ENCODE measurements at places on chromosomes 12 and 14.
A peak's percentile ranks its signal among the peaks of the same experiment; 100 is the strongest.

- no peak for DNase-seq
Measured at GRCh38 chr14:102154821-102155549, 15.3 kb downstream of the WDR20 start.

- no peak for DNase-seq
Measured at GRCh38 chr12:127928615-127929571, 338.1 kb upstream of the TMEM132C start.

DNA sequence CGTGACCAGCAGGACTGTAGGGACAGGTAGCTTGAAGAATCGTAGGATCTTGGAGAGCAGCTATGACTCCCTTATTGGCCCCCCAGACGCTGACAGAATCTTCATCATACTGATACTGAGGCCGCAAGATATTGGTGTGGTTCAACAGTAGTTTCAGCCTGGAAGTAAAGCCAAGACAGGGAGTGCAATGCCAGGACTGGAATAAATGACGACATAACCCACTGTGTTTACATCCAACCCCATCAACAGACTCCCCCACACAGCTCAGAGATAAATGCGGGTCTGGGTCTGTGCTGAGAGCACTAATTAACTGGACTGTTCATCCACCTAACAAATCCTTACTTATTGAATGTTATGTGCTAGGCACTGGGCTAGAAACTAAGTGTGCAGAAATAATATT lies 16.6 kb downstream of the NOXRED1 start:
- no peak for DNase-seq

DNA sequence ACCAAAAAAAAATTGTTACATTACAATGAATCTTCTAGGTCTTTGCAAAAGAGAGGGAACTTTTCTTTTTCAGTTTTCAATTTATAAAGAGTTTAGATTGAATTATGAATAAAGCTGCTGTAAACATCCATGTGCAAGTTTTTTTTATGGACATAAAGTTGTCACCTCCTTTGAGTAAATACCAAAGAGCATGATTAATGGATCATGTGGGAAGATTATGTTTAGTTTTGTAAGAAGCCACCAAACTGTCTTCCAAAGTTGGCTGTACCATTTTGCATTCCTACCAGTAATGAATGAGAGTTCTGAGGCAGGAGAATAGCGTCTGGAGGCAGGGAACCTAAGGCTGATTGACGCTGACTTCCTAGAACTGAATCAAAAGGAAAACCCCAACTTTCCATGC lies 30.2 kb downstream of the LEMD3 start:
- no peak for DNase-seq

GRCh38 chr12:632102-632696 lies 31.0 kb downstream of the NINJ2 start:
- no peak for DNase-seq

DNA sequence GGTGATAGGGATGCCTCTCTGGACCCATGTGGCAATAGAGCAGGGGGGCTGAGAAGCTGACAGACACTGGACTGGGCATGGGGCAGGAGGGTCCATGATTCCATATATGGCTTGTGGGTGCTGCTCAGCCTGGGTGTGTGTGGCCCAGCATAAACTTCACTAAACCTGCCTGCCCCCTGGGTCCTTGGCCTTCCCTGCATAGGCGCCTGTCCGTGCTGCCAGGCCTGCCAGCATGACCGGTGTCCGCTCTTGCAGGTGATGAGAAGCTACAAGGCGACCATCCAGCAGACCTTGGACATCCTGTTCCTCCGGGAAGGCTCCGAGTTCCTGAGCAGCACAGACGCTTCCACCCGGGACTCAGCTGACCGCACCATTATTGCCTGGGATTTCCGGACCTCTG lies 61.6 kb downstream of the BEGAIN start:
- no peak for DNase-seq

DNA sequence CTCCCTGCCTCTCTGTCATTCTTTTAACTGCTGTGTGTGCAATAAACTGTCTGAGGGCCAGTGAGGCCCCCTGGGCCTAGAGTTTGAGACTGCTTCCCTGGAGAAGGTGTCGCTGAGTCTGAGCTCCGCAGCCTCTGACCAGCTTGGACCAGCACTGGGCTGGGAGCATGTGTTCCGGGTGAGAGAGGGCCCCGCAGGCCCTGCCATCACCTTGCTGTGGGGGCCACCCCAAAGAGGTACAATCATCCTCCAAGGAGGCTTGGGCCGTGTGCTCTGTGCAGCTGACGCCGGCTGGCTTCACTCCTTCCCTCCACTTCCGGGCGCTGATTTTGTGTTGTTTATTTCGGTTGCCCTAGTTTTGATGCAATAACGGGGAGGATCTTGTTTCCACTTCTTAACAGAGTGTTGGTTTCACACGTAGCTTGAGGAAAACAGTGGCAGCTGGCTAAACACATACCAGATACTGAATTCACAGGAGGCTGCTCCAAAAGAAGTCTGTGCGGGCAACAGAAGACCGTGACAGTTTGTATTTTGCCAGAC lies 121.6 kb downstream of the TMEM132C start:
- no peak for DNase-seq

- no peak for DNase-seq
Measured at GRCh38 chr14:38134416-38135030, 73.2 kb upstream of the SSTR1 start.

DNA sequence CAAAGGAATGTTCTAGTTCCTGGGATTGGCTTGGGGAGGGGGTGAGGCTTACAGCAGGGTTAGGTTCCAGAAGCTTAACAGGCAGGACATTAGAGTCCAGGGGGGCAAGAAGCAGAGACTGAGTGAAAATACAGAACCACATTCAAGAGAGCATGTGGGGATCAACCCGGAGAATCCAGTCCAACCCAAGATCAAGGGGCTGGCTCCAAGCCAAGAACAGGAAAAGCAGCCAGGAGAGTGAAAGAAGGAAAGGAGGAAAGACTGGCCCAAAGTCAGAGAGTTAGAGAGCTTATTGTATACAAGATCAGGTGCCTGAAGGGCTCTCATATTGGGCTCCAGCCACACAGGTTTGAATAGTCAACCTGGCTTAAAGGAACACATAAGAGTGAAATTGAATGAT lies 190.3 kb upstream of the CDKN3 start:
- DNase-seq = no peak

DNA sequence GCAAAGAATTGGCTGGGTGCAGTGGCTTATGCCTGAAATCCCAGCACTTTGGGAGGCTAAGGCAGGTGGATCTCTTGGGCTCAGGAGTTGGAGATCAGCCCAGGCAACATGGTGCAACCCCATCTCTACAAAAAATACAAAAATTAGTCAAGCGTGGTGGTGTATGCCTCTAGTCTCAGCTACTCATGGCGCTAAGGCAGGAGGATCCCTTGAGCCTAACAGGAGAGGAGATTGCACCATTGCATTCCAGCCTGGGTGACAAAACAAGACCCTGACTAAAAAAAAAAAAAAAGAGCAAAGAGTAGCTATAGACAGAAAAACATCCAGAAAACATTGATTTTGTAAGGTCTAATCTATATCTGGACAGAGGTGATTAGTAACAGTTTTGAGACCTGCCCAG lies 25.0 kb downstream of the KIF21A start:
- no peak for DNase-seq

GRCh38 chr12:66066137-66066928 lies 64.2 kb downstream of the LLPH start:
- peak; percentile 21 for DNase-seq

DNA sequence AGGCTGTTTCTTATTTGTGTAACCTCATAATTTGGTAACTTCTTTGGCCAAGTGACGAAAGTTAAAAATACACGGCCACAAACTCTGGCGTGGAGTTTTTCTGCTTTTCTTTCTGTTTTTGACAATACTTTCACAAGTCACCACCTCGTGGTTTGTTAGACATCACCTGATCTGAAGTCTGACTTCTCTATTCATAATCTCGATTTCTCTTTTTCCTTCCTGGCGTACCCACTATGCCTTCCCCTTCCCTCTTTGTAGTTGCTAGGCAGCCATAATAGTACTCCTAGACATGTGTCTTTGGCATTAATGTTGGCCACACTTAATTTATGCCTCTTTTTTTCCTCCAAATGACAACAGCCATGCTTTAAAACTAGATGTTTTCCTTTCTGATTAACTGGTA lies 97.6 kb downstream of the POLR3B start:
- no peak for DNase-seq

GRCh38 chr12:58346032-58346632 lies 404.8 kb downstream of the ATP23 start:
- DNase-seq = no peak

DNA sequence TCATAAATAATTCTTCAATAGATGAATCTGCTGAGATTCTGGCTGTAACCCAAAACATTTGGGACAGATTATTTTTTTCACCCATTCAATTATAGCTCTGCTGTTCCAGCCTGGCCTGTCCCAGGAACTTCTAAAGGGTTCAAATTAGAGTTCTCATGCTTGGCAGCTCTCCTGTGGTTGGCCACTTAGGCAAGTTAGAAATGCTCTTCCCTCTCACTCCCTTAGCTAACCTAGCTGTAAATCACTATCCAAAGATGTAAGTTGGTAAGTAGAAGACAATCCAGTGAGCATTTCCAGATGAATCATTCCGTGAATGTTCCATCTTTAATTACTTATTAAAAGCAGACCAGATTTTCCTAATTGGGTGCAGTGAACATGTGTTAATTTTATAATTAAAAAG lies 760.4 kb upstream of the TBX3 start:
- no peak for DNase-seq

- DNase-seq = no peak
Measured at GRCh38 chr12:15276088-15276698, 46.1 kb upstream of the PTPRO start.

- DNase-seq = no peak
Measured at GRCh38 chr14:32443890-32444661, 115.0 kb downstream of the AKAP6 start.

DNA sequence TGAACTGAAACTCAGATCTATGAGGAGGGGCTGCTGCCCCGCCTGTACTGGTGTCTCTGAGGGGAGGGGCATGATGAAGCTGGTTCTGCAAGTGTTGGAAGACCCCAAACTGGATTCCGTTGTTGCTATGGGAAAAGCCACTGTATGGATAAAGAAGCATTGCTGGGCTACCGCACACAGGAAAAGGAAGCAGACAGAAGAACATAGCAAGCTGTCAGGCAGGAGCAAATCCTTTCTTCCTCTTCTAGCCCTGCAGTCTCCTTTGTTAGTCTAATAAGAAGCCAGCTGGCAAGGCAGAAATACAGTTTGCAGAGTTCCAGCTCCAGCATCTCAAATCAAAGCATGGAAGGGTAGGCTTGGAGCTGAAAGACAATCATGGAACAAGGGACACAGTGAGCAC lies 26.3 kb upstream of the NR1H4 start:
- no peak for DNase-seq

GRCh38 chr14:65604535-65604934 lies 192.0 kb downstream of the FUT8 start:
- DNase-seq = no peak

GRCh38 chr14:100788942-100789341 lies 37.0 kb upstream of the MEG3 start:
- no peak for DNase-seq

DNA sequence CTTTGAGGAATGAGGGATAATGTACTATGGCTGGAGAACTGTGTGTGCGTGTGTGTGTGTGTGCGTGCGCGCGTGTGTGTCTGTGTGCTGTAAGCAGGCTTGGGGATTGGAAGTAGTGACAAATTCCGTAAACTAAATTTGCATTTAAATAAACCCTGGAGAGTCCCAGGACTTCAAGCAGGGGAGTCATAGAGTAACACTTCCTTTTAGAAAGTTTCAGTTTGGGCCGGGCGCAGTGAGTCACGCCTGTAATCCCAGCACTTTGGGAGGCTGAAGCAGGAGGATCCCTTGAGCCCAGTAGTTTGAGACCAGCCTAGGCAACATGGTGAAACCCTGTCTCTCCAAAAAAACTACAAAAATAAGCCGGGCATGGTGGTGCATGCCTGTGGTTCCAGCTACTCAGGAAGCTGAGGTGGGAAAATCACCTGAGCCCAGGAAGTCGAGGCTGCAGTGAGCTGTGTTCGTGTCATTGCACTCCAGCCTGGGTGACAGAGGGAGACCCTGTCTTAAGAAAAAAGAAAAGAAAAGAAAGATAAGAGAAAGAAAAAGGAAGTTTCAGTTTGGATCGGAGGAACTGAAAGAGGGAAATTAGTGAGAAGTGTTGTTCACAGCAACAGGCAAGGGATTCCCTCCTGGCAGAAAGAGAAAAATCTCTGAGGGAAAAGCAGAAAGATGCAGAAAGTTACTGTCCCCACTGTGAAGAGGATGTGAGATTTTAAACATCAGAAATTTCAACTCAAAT lies 222.7 kb upstream of the SOX5 start:
- no peak for DNase-seq

DNA sequence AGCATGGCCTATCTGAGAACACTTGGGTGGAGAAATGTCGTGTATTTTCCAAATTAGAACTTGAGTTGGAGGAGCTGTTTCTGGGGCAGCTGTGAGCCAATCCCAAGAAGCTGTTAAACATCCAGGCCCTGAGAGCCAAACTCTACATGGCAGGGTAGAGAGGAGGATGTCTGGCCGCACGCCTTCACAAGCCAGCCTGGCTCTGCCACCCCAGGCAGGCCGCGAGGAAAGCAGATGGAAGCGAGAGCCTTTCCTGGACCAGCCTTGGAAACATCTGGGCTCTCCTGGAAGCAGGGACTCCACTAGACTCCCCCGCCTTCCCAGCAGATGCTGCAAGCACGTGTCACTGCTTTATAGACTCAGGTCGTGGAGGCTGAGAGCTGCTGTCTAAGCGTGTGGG lies 312.8 kb upstream of the FKBP4 start:
- DNase-seq = no peak

- peak; percentile 81 for DNase-seq
Measured at GRCh38 chr12:54294152-54294952, 6.5 kb downstream of the NFE2 start.

- DNase-seq = no peak
Measured at GRCh38 chr14:96373538-96373937, 10.2 kb downstream of the GSKIP start.

- DNase-seq = no peak
Measured at GRCh38 chr12:125355614-125356013, 290.4 kb downstream of the AACS start.

DNA sequence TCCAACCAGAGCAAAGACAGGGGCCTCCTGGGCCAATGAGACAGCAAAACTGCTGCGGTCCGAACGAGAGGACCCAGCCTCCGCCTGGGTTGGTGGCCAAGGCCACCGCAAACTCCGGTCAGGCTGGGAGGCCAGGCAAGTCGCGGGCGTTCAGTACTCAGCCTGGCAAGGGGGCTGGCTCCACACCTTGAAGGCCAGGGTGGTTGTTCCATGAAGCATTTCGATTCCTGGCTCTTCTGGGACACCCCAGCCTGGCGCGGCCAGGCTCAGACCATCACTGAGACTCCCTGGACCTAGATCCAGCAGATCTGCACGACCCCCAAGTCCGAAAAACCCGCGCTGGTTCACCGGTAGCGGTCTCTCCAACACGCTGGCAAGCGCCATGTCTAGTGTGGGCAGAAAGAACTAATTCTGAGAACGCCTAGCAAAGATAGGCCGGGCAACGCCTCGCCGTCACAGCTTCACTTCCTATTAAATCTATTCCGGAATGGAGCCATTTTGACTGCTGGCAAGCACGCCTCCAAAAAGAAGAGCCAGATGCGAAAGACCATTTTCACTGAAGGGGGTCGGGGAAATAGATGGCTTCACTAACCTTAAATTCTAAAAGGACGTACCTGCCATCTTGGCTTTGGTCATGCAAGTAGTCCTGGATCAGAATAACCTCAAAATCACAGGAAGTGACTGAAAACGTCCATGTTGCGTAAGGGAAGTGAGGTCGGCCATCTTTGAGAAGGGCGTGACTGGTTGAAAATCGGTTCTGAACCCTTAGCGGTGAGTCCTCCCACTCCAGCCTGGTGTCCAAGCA lies at the start of gene PSMB5:
Gene PSMB5 (minus strand): TSS at position 403 of the 805 bp plus-strand sequence. CDS start 19 bp downstream, at position 384.
- peak; percentile 88 for DNase-seq

GRCh38 chr12:116689979-116690744 lies 47.7 kb downstream of the SPRING1 start:
- no peak for DNase-seq

- no peak for DNase-seq
Measured at GRCh38 chr14:71013551-71014192, 106.4 kb downstream of the PCNX1 start.

Data from activated T-cell treated with anti-CD3 and anti-CD28 coated beads, Interleukin-2, amount 50 U/mL, for 48 hours (primary cell).